ENCODE measurements at places on chromosomes 6 and 20.

- DNase-seq = no peak
Measured at GRCh38 chr6:91437315-91437729, 850.5 kb upstream of the MAP3K7 start.

GRCh38 chr6:89035252-89036101 lies 45.1 kb upstream of the PNRC1 start:
- DNase-seq = no peak

DNA sequence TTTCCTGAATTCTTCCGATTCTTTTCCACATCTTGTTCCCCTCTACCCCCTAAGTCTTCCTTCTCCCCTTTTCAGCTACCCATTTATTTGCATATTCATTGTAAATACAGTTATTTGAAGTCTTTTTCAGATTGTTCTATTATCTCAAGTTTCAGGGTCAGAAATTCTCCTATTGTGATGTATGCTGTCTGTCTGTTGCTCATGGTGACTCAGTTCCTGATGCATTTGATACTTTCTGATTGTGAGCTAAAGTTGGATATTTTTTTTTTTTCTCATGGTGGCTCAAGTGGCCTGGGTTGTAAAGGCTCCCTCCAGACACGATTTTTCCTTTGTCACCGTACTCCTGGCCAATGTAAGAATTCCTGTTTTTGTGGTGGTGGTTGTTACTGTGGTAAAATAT lies 4.9 kb upstream of the PI16 start:
- no peak for DNase-seq

GRCh38 chr6:142698751-142699150 lies 246.2 kb downstream of the HIVEP2 start:
- DNase-seq = no peak

All from substantia nigra (tissue), 51 donors.